ENCODE measurements at places on chromosomes 1 and 21.

DNA sequence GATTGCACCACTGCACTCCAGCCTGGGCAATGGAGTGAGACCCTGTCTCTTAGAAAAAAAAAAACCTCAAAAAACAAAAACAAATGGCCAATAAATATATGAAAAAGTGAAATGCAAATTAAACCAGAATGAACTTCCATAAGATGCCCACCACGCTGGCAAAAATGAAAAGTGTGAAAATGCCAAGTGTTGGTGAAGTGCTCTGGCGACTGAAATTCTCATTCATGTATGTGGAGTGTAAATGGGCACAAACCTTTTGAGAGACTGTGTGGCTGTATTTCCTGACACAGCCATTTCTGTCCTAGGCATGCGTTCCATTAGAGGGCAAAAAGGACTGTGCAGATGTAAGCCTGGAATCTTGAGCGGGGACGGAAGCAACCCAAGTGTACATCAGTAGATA lies 18.3 kb downstream of the YBEY start:
- DNase-seq: no peak

DNA sequence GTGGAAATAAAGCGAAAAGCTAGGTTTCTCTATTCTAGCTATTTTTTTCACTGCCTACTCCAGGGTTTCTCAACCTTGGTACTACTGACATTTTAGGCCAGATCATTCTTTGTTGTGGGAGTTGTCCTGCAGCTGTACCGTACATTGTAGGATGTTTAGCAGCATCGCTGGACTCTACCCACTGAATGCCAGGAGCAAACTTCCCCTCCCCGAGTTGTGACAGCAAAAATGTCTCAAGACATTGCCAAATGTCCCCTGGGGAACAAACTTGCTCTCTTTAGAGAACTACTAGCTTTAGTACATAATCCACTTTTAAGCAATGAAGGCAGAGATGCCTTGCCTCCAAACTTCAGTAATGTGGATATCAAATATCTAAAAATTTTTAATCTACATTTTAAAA lies 122.8 kb downstream of the PLPPR5 start:
- no peak for DNase-seq

GRCh38 chr1:213066363-213066762 lies 15.3 kb downstream of the RPS6KC1 start:
- no peak for DNase-seq

- DNase-seq: peak; percentile 3
Measured at GRCh38 chr1:68232289-68233148, at the start of gene WLS. TSS of gene WLS (minus strand) at chr1:68232523. CDS start at chr1:68232299, 224 bp downstream.

DNA sequence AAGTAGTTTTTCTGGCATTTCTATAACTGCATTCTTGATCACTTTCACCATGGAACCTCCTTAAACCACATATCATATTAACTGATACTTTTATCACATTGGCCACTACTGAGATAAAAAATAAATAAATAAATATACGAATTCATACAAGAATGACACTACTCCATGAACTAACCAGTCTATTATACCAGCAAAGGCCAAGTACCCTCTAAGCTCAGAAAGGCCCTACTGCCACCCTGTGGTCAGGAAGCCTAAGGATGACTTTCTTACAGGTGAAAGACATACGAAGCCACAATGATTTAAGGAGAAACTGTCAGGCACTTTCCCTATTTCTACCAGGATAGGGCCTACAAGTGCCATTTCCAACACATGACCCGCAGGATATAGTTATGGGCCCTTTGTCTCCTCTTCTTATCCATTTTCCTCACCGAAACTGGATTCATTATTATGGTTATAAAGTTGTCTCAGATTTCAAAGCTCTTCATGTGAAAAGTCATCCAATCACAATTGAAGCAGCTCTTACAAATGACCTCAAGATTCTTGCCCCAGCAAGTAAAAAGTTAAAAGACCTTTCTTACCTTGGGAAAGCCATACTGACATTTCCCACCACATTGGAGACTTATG lies 23.9 kb downstream of the DNAJC8 start:
- DNase-seq: peak; percentile 78

DNA sequence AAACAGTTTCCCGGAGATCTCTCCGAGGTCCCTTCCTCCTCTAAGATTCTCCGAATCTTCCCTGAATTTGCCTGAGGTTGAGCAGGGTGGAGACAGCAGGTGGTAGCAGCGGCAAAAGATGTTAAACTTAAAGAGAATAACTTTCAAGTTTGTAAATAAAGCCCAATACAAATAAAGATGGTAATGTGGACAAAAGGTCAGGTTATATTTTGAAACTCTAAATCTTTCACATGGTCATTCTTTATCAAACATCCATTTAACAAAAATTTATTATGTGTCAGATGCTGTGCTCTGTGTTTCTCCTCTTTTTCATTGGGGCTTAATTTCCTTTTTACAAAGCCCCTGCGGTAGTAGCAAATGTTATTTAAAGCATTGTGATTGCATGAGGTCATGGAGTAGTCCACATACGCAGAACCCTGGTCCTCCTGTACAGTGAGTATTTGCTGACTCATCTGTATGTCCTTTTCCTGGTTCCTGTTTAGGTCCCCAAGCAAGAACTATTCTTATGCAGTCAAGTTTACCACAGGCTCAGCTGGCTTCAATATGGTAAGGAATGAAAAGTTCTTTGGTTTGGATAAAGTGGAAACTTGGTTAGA lies 119.2 kb downstream of the ITSN1 start:
- peak; percentile 66 for DNase-seq

DNA sequence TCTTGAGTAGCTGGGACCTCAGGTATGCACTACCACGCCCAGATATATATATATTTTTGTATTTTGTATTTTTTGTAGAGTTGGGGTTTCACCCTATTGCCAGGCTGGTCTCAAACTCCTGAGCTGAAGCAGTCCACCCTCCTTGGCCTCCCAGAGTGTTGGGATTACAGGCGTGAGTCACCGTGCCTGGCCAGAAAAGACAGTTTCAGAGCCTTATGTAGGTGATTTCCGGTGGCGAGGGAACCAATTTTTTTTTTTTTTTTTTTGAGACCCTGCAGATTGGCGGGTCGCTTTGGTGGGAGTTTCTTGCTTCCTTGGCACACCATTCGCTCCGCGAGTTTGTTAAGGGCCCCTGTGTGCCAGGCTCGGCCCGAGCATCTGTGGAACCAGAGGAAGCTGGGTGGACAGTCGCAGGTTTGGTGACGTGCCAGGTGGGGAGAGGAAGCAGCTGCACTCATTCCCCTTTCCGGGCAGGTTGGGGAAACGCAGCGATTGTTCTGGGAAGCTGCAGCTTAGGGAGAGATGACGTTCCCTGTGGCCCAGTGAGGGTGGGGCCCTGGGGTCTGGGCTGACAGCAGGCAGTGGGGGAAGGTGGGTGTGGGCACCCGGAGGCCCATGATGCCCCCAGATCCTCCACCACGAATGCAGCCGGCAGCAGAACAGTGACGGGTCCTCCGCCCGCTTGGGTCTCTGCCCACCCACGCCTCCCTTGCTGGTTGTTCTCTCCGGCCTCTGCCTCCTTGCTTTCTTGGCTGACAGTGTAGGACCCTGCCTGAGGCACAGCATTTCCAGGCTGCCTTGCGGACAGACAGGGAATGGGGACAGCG lies 25.1 kb downstream of the SPSB1 start:
- peak; percentile 19 for DNase-seq

GRCh38 chr1:7476861-7477547 lies 294.1 kb upstream of the VAMP3 start:
- DNase-seq: no peak

DNA sequence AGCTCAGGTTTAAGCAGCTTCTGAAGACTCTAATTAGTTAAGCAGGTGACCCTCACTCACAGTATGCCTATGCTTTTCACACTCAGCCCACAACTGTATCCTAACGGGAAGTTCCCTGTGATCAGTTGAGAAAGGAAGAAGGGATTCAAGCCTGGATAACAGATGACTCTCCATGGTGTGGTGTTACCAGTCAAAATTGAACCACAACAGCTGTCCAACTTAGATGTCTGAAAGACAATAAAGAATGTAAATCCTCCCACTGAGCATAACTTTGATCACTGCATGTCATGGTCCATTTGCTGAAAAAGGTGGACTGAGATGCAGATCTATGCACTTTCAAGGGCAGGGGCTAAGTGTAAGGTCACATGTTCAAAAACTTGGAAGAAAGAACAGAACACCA lies 32.3 kb upstream of the DIPK1A start:
- DNase-seq: no peak

DNA sequence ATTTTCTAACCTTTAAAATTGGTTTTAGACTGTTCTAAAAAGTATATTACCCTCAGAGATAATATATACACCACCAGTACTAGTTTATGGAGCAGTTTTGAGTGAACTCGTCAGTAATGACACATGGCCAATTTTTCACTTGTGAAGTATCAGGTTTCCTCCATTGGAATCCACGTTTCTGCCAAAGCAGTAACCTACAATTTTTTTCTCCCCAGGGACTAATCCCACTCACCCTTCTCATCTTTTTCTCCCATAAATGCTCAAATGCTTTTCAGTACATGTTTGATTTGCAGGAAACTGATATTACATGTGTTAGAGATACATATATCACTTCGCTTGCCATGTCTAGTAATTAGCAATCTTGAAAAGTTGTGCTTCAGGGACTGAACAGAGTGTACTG lies 94.1 kb downstream of the COL24A1 start:
- no peak for DNase-seq

GRCh38 chr1:186948535-186948934 lies 119.8 kb downstream of the PLA2G4A start:
- peak; percentile 69 for DNase-seq

DNA sequence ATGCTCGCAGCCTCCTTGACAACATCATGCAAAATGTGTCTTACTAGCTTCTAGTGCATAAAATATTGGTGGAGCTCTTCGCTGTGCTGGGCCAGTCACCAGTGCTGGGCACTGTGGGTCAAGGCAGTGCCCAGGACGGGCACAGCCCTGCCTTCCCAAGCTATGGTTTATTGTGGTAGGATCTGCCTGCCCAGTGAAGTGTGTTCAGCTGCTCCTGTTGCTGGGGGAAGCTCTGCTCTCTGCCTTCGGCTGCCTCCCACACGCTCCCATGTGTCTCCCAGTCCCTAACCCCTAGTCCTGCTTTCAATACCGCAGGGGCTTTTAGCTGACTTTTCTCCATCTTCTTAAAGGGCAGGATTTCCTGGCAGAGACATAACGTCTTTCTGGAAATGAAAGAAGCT lies 15.7 kb downstream of the EPHX1 start:
- DNase-seq: peak; percentile 32

- DNase-seq: no peak
Measured at GRCh38 chr1:155996166-155996565, 17.8 kb upstream of the ARHGEF2 start.

- DNase-seq: no peak
Measured at GRCh38 chr21:44999428-44999971, 59.7 kb downstream of the SLX9 start.

- DNase-seq: no peak
Measured at GRCh38 chr1:8379513-8380186, 61.7 kb downstream of the SLC45A1 start.

GRCh38 chr21:44006017-44006619 lies 6.0 kb upstream of the TRAPPC10 start:
- DNase-seq: no peak

GRCh38 chr1:206419783-206420182 lies 50.5 kb upstream of the IKBKE start:
- DNase-seq: no peak

- no peak for DNase-seq
Measured at GRCh38 chr1:97192872-97193572, 471.4 kb downstream of the PTBP2 start.

GRCh38 chr1:117367046-117368025 lies at the start of gene MAN1A2:
TSS of gene MAN1A2 (plus strand) at chr1:117367449. CDS start at chr1:117368184, 735 bp downstream.
- DNase-seq: peak; percentile 94

DNA sequence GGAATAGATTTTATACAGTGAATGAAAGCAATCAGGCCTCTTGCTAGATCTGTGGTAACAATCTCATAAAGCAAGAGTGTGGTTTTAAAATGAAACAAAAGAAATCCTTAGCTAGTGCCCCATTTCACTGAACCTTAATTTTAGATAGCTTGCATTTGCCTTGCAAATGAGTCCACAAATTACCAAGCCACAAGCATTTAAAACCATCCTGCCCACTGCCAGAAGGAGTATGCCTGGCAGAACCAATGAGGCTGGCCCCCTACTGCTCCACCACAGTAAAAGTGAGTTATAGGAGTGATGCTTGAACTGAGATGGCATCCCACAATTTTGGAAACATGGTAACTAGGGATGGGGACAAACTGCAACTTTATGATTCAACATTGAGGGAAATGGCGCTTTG lies 206.4 kb upstream of the LMO4 start:
- DNase-seq: no peak

DNA sequence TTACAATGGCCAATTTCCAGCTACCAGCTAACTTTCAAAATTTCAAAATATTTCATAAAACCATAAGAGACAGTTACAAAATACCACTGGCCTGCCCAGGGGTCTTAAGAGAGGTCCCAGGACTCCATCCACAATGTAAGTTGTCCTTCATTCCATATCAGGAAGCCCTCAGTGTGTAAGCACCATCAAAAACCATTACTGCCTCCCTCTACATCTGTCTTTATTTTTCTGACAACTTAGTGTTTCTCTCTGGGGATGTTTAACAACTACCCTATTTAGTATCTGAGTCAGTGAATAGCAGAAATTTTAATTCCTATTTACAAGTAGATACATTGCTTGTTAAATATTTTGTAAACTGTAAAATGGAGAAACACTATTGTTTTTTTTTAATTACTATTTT lies 339.3 kb upstream of the ADAMTS5 start:
- no peak for DNase-seq

DNA sequence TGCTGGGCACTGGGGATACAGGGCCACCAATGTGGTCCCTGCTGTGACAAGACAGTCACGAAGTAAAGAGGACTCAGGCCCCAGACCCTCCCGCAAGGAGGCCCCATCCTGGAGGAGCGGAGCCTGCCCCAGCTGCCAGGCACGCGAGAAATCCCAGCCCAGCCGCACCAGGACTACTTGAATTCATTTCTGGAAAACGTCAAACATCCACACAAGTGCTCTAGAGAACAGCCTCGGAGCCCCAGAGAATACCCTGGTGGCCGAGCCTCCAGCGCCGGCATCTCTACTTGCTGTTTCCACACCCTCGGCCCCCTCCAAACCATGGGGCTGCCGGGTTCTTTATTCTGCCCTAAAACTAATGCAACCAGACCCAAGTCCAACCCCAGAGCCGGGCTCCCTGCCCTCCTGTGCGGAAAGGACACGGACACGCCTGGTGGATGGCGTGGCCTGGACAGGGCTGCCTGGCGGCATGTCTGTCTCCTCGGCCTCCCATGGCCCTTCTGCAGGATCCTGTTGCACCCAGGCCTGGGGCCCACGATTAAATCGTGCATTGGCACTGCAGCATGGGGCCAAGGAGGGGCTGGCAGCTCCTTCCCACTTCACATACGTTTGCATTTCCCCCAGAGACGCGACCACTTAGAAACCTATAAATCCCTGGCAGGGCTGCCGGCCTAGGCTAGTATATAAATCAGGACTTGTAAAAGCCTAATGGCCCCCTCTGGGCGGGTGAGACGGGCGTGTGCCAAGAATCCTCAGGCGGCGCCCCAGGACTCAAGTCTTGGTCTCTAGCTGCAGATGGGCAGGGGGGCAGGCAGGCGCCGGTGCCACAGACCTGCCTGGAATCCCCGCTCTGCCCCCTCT lies 41.2 kb downstream of the DMRTB1 start:
- DNase-seq: no peak

GRCh38 chr1:101002551-101002950 lies 23.0 kb downstream of the DPH5 start:
- peak; percentile 64 for DNase-seq

- no peak for DNase-seq
Measured at GRCh38 chr1:55210990-55211801, 4.0 kb downstream of the USP24 start.

- no peak for DNase-seq
Measured at GRCh38 chr1:180171691-180172090, 17.0 kb downstream of the QSOX1 start.

GRCh38 chr1:63748641-63749040 lies 25.2 kb upstream of the ROR1 start:
- no peak for DNase-seq

GRCh38 chr1:83692524-83693381 lies 306.2 kb downstream of the TTLL7 start:
- DNase-seq: no peak
